ENCODE measurements at places on chromosomes 6 and 20. TPM values are rescaled to one million over a fixed set of nuclear protein-coding genes. Genes with fewer than 3 reads are reported as not detected.

Gene SLC22A3
- total RNA-seq: 2.7 TPM

Gene ZNF831
- not detected for total RNA-seq

Gene BTBD3
- 47.7 TPM for total RNA-seq

GRCh38 chr20:56518721-56519398, 5.7 kb upstream of the FAM209A start:
- no peaks in the 10 kb centered on the region for H3K27me3 ChIP-seq
- no peak overlapping the region for H3K4me3 ChIP-seq
- peaks cover 18% of the 10 kb centered on the region for H3K36me3 ChIP-seq
- DNase-seq: no peak
- H3K27ac ChIP-seq: no peak overlapping the region
- H3K4me1 ChIP-seq: no peaks in the 10 kb centered on the region

DNA sequence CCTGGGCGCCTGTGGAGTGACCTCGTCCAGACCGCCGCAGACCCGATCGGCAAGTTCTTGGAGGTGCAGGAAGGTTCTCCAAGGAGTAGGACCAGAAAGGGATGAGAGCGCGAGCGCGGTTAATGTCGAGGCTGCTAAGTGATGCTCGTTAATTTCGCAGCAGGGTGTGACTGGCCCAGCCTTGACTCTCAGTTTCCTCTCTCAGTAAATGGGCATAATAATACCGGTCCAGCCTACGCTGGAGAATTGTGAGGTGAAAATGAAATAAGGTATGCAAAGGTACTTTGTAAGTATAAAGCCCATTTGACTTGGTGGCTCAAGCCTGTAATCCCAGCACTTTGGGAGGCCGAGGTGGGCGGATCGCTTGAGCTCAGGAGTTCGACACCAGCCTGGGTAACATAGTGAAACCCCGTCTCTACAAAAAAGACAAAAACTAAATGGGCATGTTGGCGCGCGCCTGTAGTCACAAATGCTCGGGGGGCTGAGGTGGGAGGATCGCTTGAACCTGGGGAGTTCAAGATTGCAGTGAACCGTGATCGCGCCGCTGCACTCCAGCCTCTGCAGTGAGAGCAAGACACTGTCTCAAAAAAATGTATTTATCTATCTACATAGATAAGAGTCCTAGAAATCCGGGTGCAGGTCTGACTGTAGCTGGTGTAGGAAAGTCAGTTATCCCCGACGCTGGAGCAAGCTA, 634 bp upstream of the BTBD9 start:
- no peak for DNase-seq
- H3K4me1 ChIP-seq: peaks cover 7% of the 10 kb centered on the region
- H3K27me3 ChIP-seq: no peaks in the 10 kb centered on the region
- peak overlapping the region; percentile 91 for H3K4me3 ChIP-seq

GRCh38 chr6:16840291-16840690, 79.0 kb upstream of the ATXN1 start:
- no peak for DNase-seq
- no peaks in the 10 kb centered on the region for H3K4me1 ChIP-seq
- H3K27ac ChIP-seq: no peak overlapping the region
- no peaks in the 10 kb centered on the region for H3K36me3 ChIP-seq
- no peaks in the 10 kb centered on the region for H3K27me3 ChIP-seq

DNA sequence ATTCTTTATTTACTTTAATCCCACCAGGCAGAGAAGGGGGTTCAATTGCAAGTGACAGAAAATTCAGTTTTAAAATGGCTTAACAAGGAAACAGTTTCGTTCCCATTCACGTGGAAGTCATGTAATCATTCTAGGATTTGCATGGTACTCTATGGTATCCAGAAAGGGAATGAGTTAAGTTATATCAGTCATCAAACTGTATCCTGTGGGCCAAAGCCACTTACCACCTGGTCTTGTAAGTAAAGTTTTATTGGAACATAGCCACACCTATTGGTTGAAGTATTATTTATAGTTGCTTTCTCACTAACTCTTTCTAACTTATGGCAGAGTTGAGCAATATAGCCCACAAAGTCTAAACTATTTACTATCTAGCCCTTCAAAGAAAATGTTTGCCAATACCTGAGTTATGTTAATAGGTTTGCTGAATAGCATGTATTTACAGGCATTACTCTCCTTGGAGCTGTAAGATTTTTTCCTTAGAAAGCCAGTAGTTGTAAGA, 10.2 kb upstream of the MMS22L start:
- H3K4me1 ChIP-seq: peaks cover 4% of the 10 kb centered on the region
- H3K27me3 ChIP-seq: no peaks in the 10 kb centered on the region
- no peak overlapping the region for H3K27ac ChIP-seq
- H3K36me3 ChIP-seq: no peaks in the 10 kb centered on the region
- no peak overlapping the region for H3K4me3 ChIP-seq

Data from H1 (cell line).